ENCODE measurements at places on chromosomes 7 and 10.

- peak; percentile 23 for ATAC-seq
Observed at GRCh38 chr7:34208878-34209621, 303.7 kb downstream of the BMPER start.

DNA sequence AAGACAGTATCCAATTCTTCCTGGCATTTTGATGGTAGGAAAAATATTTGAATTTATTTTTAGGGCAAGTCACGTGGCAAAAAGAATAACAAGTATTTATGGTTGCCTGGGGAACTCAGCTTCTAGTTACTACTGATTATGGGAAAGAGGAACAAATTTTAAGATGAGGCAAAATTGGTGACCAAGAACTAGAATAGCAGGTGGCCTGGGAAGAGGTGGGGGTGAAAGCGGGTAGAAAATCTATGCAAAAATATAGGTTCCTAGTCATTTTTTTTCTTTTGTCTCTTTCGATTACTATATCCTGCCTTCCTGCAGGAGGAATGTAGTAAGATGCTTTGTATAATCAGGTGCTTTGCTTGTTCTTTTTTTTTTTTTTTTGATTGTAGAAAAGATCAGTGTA, 27.8 kb downstream of the ENTPD1 start:
- no peak for ATAC-seq

- no peak for ATAC-seq
Observed at GRCh38 chr10:6665847-6666246, 85.8 kb upstream of the PRKCQ start.

DNA sequence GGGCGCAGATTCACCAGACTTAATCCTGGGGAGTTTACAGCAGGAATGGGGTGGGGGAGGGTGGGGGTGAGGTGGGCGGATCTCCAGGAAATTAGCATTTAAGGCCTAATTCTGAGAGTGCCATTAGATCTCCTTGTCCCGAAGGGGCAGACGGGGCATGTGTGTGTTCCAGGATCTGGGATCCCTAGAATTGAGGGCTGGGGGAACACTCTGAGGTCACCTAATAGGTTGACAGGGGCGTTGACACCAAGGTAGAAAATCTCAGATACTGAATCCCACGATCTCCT, 9.4 kb upstream of the EPHB4 start:
- ATAC-seq, result no peak

DNA sequence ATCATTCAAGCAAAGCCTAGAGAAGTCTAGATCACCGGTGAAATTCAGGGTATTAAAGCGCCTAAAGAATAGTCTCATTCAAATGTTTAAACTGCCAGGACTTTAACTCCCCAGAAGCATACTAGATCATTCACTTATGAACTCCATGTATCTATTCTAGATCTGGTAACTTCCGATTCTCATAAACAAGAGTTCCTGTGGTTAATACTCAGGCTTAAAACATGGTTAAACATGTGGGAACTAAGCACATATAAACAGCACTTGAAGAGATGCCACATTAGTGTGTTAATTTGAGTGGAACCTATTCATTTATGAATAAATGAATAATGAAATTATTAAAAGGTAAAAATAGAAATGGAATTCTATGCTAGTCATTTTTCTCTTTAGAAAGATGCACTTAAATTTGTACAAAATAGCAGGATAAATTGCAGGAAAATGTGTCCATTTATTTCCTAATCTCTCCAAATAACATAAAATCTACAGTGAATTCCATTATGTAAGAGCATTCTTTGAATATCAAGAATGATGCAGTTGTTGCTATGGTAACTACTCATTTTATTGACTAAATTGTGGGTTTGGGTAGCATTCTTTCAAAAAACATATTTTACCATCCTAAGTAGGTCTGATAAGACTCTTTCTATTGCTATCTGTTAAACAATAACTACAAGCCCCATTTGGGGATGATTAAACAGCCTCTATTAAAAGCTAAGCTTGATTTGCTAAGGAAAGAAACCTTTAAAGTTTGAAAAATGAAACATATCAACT, 147.6 kb upstream of the TMEM168 start:
- no peak for ATAC-seq

GRCh38 chr7:152597507-152597906, 78.4 kb downstream of the XRCC2 start:
- ATAC-seq, result peak; percentile 27

- no peak for ATAC-seq
Observed at GRCh38 chr7:16669581-16669980, 23.6 kb downstream of the BZW2 start.

DNA sequence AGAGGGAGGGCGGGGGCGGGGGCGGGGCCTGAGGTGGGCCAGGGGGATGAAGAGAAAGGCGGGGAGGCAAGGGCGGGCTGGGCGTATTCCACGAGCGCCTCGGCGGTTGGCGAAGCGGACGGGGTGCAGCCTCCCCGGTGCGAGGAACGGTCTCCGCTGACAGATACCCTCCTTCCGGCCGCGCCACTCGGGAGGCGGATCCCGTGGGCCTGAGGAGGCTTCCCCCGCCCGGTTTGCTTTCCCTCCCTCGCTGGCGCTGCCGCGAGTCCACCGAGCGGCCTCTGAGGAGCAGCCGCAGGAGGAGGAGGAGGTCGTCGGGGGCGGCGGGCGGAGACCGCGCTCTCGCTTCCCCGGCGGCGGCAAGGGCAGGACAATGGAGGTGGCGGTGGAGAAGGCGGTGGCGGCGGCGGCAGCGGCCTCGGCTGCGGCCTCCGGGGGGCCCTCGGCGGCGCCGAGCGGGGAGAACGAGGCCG, at the start of gene TRIM24:
TRIM24 (plus strand) TSS at position 84 of the 473 bp plus-strand sequence; CDS start at position 374, 290 bp downstream.
- ATAC-seq, result peak; percentile 92

DNA sequence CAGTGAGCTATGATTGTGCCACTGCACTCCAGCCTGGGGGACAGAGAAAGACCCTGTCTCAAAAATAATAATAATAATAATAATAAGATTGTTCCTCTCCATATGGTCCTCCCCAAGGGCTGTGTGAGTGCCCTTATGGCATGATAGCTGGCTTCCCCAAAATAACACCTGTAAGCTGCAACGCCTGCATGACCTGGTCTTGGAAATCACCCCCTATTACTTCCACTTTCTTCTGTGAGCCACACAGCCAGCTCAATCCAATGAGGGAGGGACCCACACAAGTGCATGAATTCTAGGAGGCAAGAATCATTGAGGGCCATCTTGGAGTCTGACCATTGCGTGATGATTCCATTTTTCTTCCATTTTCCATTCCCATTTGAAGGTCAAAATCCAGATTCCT, 82.7 kb upstream of the CALN1 start:
- no peak for ATAC-seq

GRCh38 chr7:134029-134428, 58.3 kb upstream of the FAM20C start:
- no peak for ATAC-seq

DNA sequence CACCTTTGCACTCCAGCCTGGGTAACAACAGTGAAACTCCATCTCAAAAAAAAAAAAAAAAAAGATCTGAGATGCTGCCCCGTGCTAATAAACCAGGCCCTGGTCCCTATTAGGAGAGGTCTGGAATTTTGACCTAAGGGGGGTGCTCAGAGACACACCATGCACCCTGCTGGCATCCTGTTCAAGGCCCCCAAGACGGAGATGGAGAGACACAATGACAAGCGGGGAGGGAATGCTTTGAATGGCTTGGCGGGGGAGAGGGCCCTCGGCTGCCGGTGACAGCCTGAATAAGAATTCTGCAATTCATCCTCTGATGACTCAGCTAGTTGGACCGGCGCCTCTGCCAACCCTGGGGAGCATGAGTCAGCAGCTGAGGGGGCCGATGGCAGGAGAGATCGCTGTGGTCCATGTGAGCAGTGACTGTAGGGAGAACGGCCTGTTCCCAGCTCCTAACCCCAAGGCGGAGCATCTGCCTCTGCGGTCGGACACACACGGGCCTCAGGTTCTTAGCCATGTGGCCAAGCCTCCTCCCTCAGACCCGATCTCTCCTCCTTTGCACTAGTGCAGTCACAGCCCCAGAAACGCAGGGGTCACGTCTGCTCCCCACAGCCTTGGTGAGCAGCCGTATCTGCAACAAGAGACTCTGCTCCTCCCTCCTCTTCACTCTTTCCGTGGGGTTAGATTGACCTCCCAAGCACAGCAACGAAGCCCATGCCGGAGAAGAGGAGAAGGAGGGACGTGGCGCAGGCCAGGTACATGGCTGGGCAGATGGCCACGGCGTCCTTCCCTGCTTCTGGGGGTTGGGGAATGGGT, 14.9 kb downstream of the TRIM56 start:
- ATAC-seq, result peak; percentile 90

DNA sequence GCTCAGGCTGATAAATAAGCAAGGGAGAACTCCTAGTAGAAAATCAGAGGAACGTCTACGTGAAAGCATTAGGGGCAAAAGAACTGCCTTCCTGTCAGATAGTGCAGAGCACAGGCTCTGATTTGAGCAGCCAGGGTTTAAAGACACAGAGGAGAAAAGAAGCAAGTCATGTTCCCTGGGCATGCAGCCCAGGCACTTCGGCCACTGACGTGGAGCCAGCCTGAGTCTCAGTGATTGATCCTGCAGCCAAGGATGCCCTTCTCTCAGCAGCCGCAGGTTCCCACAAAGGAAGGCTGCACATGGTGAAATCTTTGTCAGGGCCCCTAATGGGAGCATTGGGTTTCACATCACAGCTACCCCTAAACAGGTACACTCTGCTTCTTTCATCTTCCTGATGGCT, 161.7 kb upstream of the HPS1 start:
- no peak for ATAC-seq

- no peak for ATAC-seq
Observed at GRCh38 chr7:106756071-106756470, 95.1 kb upstream of the CCDC71L start.

- no peak for ATAC-seq
Observed at GRCh38 chr7:138962561-138963270, 18.5 kb downstream of the KIAA1549 start.

- no peak for ATAC-seq
Observed at GRCh38 chr10:19498393-19499290, 317.6 kb upstream of the PLXDC2 start.

GRCh38 chr7:105589356-105590077, 8.2 kb upstream of the EFCAB10 start:
- peak; percentile 99 for ATAC-seq

- no peak for ATAC-seq
Observed at GRCh38 chr7:130096243-130096827, 26.0 kb downstream of the KLHDC10 start.

- ATAC-seq, result no peak
Observed at GRCh38 chr7:26160896-26161295, 8.9 kb downstream of the NFE2L3 start.

DNA sequence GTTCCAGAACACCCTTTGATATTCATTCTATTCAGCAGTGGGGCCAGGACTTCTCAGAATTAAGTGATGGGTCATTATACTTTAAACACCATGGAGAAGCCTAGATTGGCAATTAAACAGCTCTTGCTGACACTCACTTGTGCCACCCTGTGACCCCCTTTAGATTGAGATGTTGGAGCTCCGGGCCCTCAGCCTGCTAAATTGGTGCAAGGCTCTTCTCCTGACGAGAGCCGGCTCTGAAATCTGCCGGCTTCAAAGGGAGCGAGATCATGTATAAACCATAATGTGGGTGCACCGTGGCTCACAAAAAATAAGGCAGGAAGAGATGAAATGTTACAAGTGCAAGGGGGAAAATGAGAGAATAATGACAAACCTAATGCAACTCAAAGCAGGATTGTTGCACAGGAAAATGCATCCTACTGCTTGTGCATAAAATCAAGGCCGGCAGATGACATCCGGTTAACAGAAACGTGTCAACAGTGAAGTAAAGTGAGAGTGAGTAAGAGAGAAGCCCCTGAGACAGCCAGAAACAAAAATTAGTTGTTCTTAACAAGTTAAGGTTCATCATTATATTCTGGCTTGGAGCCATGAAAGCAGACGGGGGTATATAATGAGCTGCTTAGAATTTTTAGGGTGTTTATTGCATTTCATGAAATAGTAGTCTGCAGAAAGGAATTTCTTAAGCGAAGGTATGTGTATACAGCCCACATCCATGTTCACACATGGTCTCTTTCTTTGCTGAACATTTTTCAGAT, 198.2 kb downstream of the TCF7L2 start:
- ATAC-seq, result no peak

DNA sequence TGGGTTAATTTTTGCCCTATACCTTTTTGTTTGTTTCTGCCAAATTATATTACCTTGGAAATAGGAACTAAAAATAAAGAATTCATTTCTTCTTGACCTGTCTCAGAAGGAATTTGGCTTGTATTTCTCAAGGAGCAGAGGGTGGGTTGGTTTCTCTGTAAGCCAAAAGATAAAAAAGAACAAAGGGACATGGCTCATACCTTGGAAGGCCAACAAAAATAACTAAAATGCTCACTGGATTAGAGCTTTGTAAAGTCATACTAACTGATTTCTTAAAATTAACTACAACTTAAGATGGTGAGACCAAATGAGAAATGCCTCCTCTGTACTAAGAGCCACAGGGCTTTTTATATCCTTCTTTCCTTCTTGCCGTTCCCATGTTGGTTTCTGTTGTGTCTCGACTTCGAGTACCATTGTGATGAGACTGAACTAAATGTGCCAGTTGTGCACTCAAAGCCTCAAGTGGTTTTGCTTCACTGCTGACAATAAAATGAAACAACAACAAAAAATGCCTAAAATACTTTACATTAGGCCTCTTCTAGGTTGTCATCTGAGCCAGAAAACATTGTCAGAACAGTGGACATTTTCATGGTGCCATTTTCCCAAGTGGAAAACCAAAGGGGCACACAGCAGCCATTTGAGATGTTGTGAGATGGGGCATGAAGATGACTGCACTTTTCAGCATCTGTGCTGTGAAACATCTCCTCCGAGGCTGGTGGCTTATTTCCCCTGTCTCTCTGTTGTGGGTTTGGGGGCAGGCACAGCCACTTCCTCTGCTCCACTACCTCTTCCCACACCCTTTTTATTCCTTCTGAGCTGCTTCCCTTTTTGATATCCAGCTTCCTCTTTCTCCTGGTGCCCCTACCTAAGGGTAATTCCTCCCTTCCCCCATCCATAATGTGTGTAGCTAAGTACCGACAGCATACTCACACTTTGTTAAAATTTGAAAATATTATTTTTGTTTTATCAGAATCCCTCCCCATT, 51.8 kb upstream of the AGR3 start:
- no peak for ATAC-seq

DNA sequence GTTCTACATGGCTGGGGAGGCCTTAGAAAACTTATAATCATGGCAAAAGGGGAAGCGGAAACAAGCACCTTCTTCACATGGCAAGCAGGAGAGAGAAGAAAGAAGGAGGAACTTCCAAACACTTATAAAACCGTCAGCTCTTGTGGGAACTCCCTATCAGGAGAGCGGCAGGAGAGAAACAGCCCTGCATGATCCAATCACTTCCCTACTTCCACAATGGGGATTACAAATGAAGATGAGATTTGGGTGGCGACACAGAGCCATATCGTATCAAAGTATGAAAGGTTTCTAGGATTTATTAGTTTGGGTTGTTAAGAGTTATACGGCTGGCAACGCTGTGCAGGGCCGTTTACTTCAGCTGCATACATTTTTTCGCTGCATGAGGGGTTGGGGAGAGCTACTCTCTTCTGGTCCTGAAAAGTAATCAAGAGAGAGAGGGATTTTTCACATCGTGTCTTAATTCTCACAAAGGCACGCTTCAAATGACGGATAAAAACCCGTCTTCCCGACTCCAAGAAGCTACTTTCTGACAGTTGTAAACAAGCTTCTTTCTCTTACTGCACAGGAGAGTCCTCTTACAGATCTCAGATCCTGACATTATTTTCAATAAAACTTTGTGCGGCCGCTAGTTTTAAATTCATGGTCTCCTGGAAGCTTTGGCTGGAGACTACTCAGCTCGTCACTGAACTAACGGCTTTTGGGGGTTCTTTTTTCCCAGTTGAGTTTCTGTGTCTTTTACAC, 751 bp upstream of the GTPBP10 start:
- ATAC-seq, result peak; percentile 69

GRCh38 chr10:123323884-123324283, 169.7 kb downstream of the BUB3 start:
- no peak for ATAC-seq
